ENCODE measurements at places on chromosomes 11 and 22.

- DNase-seq = no peak
Observed at GRCh38 chr22:18024276-18024939, at the start of gene MICAL3. MICAL3 (minus strand) TSS chr22:18024561; CDS start chr22:17906812, 117,749 bp downstream.

DNA sequence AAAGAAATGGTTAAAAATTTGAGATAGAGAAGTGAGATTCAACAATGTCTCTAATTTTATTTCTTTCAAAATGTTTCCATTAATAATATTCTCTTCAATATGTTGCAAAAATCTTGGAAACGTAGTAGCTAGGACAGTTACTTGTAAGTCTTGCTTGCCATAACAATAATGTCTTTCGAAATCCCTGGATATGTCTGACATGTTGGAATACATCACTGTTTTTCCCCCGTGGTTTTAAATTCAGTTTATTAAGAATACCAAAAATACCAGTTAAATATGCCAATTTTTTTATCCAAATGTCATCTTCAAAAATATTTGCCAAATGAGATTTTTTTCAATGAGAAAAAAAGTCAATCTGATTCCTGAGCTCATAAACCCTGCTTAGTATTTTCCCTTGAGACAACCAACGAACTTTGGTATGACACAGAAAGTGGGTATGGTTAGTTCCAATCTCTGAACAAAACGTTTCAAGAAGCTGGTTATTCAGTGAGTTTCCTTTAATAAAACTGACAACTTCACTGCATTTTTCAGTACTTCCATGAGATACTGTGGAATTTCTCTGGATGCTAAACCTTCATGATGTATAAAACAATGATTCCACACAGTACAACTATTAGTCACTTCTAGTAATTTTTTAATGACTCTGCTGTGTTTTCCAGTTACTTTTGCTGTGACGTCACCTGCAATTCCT, 36.7 kb upstream of the AMPD3 start:
- no peak for DNase-seq

GRCh38 chr11:102630598-102631448, 5.7 kb upstream of the MMP20 start:
- DNase-seq = no peak

DNA sequence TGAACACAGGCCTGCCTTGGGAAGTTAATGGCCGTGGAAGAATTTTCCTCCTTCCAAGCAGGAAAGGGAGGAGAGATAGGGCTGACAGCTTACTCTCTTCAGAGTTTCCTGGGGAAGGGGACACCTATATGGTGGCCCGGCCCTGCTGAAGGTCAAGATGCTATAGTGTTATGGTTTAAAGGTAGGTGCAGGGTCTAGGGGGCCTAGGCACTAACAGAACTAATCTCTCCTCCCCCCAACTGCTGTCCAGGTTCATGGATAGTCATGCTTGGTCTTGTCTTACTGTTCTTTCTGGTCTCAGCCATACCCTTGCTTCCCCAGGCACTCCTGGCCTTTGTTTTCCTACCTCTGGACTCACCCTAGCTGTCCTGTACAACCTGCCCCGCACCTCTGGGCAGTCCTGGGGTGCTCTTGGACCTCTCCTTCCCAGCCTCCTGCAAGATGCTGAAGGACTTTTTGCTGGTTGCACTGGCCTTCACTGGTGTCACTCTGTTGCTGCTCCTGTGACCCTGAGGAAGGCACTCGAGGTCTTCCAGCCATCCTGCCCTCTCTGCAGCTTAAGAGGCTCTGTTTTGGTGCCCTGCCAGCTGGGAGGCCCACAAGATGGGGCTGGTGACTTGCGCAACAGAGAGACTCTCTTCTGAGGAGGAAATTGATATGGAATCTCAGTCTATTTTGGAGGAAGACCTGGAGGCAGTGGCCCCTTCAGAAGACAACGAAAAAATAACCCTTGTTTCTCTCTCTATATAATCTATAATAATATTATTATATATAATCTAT, 17.9 kb downstream of the SEC14L3 start:
- DNase-seq = no peak

- DNase-seq = no peak
Observed at GRCh38 chr22:21632237-21632895, at the start of gene CCDC116. CCDC116 (plus strand) TSS chr22:21632760; CDS start chr22:21633182, 422 bp downstream.

DNA sequence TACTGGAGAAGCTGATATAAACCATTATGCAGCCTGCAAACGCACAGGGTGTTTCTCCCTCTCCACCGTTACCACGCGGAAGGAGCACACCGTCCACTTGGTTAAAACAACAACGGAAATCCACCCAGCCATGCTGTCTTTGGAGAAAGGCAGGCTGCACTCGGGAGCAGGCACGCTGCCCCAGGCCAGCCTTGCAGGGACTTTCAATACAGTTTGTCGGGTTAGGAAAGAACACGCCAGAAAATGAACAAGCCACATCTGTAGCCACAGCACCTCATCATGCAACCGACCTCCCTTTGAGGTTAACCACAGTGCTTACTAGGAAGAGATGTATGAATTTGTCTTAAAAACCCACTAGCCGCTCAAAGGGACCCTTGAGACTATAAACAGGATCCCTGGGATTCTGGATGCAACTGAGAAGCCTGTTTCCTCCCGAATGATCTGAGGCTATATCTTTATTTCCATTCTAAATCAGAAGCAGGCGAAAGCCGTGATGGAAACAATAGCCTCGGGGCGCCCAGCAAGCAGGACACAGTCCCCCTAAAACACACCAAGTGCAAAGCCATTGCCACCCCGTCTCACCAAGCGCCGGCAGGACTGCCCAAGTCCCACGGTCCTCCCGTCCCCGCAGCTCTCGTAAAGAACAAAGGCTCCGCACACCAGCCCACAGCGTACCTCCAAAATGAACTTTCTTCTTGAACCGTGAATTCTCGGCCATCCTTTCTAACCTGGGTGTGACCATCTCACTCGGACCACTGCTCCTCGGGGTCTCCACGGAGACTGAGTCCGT, 318.9 kb downstream of the CTTN start:
- DNase-seq = no peak

DNA sequence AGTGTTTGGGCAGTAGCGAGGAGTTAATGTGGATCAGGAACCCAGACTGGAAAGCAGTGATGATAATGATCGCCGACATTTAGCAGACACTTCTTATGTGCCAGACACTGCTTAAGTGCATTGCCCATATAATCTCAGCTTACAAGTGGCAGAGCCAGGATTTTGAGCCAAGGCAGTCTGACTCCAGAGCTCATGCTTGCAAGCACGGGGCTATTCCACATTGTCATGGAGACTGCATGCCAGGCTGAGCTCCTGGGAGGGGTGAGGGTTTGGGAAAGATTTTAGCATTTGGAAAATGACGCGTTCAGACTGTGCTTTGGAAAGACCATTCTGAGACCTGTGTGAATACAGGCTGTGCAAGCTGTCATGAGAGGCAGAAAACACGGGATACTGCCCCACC, 302.7 kb downstream of the DDX10 start:
- no peak for DNase-seq

GRCh38 chr22:26589845-26590736, at the start of gene TPST2:
TPST2 (minus strand) TSS chr22:26590132; CDS start chr22:26541630, 48,502 bp downstream.
- no peak for DNase-seq

DNA sequence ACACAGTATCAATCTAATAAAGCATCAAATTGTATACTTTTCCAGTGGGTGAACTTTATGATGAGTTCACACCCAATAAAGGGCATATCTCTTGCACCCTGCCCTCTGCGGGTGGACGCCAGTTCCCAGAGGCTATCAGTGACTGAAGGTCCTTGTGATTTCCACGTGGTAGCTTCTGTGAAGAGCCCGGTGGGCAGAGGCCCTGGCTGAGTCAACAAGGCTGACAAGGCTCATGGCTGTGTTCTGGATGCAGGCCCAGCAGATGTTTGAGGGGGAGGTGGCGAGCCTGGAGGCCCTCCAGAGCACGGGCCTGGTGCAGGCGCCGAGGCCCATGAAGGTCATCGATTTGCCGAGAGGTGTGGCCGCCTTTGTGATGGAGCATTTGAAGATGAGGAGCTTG, 71.4 kb downstream of the PIWIL3 start:
- DNase-seq = no peak

DNA sequence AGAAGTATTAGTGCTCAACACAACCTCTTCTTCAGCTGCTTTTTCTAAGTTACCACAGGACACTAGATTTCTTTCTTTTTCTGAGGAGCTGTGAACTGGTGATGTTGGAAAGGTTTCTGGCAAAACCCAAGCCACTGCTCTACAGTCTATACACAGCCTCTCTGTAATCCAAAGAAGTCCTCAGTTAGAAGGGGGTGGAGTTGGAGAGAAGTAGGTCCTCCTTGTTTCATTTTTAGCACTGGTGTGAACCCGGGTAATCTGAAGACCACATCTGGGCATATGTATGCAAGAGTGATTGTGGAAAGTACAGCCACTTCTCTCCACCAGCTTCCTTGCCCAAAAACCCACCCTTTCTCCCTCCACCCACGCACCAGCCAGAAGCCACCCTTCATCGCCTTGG, 1168.1 kb downstream of the LRRC4C start:
- no peak for DNase-seq

DNA sequence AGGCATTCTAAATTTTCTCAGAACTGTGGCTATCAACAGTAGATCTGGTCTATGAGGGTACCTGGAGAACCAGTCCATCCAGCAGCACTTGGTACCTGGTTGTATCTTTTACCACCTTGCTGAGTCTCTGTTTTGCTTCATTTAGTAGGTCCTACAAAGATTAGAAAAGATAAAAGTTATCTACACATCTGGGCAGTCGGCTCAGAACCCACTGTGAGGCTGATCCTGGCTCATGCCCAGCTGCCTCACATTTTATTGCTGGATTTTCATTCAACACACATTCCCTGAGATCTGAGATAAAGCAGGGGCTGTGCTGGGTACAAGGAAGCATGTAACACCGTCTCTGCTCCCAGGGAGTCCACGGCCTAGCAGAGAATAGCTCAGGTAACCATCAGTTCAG, 27.5 kb downstream of the ATP6V1E1 start:
- no peak for DNase-seq

DNA sequence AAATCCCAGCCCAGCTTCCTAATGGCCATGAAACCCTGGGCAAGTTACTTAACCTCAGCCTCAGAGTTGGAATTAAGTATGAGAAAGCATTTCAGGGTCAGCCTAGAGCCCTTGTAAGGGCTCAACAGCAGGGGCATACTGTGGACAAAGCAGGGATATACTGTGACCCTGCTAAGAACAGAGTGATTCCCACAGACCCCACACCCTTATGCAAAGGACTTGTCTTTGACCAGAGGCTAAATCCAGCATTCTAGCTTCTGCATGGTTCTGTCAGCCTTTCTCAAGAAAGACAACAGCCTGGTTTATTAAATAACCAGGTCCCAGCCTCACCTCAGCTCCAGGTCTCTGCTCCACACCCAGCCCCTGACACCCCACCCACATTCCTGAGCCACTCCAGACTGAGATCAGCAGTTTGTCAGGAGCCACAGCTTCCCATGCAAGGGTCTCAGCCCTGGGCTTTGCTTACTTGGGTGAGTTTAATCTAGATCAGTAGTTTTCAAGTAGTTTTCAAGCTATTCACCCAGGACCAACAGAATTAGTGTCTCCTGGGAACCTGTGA, 69.2 kb downstream of the GALNT18 start:
- DNase-seq = no peak

GRCh38 chr11:116388146-116388545, 384.6 kb downstream of the BUD13 start:
- DNase-seq = no peak

GRCh38 chr11:125111001-125111342, 454 bp downstream of the TMEM218 start:
- DNase-seq = no peak

GRCh38 chr22:23752750-23753149, 1.5 kb downstream of the VPREB3 start:
- DNase-seq = no peak

DNA sequence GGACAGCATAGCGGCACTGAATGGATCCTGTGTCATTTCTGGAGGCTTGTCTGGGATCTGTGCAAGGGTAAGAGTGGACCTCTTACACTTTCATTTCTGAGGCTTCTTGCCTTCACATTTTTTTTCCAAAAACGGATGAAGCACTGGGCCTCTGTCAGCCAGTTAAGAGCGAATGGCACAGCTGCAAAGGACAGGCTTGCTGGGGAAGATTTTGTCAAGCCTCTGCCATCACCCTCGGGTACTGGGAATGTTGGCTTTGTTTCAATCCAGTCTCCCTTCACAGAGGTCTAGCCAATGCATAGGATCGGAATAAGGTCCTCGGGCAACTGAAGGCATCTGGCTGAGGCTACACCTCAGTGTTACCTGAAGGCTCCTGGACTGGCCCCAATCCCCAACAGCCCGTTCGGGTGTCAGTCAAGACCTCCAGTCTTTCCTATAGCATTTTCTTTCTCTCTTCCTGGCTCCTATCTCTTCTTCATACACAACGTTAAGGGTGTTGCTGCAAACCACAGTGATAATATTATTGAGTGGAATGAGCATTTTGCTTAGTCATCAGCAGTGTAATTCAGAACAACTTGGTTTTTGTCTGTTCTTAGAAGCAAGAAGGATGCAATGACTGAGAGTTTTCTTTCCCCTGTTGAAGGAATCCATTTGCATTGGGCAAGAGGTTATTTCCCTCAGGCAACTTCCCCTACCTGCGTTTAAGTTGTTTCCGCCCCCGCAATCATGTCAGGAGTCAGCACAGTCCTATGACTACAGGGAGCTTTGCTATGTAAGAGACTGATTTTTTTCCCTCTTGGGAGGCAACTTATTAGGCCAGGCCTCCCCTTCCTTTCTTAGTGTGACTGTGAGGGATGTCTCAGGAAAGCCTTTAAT, 22.8 kb downstream of the NPAT start:
- no peak for DNase-seq

DNA sequence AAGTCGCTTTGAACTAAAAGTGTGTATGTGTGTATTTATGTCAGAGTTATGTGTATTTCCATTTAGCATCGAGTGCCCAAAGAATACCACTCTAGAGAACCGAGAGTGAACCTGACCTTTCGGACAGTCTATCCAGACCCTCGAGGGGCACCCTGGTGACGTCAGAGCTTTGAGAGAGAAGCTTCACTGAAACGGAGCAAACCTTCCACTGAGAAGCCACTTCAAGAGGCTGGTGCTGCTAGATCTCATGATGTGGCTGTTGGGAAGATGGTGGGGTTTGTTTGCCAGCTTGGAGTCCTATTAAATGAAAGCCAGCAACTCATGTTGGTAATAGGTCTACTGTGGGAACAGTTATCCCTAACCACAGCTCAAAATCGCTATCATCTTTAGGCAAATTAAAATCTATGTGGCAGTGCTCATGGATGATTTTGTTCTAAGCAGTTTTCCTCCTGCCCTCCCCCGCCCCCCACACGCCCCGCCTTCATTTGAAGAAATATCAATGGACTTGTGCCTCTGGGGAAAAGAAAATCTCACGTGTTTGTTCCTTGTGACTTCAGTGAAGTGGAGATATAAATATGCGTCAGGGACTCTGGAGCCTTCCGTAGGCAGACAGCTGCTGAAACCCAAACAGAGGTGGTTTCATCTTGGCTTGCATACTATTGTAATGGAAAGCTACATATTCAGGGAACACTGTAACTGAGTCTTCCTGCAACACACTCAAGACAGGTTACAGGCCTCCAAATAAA, 22.4 kb upstream of the C11orf96 start:
- DNase-seq = no peak

- no peak for DNase-seq
Observed at GRCh38 chr11:1301220-1302000, 8.0 kb downstream of the TOLLIP start.

- no peak for DNase-seq
Observed at GRCh38 chr11:79201677-79202347, 239.0 kb downstream of the TENM4 start.

GRCh38 chr22:45537734-45538181, 35.1 kb downstream of the FBLN1 start:
- DNase-seq = no peak

- no peak for DNase-seq
Observed at GRCh38 chr22:49042877-49043859, 784.5 kb downstream of the BRD1 start.
